Esophagus muscularis mucosa (tissue), 4 donors: ENCODE measurements at places on chromosomes 3 and 15. TPM values are rescaled to one million over a fixed set of nuclear protein-coding genes. Genes with fewer than 3 reads are reported as not detected.

DNA sequence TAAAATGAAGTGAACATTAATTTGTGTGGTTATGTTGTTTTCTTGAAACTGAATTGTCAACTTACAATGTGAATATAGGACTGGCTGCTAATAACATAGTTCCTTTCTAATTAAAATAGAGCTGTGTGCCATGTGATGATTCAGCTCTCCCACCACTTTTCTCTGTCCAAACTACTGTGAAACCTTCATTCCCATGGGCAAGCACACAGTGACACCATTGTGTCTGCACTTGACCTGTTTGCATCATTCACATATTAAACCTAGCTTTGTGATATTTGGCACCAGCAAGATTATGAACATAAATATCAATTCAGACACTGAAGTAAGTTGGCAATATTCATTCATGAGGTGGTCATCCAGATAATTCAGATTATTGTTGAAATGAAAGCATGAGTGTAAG lies 78.8 kb upstream of the TCF12 start:
- no peak for DNase-seq

Gene SPINK8
- total RNA-seq = not detected

DNA sequence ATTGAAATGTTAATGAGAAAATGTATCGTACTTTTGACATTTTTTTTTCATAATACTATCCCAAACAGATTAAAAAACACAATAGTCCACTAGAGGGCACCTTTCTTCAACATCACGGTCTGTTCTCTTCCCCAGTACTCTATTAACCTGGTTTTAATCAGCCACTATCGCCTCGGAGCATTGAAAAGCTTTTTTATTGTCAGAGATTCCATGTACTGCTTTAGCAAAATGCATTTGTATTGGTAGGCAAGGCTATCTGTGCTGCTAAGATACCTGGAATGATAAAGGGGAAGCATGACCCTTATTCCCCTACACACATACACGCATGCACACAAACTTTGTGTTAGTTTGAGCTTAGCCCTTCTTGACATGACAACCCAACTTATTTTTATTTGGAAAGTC lies 160.1 kb upstream of the IL12A start:
- no peak for DNase-seq

DNA sequence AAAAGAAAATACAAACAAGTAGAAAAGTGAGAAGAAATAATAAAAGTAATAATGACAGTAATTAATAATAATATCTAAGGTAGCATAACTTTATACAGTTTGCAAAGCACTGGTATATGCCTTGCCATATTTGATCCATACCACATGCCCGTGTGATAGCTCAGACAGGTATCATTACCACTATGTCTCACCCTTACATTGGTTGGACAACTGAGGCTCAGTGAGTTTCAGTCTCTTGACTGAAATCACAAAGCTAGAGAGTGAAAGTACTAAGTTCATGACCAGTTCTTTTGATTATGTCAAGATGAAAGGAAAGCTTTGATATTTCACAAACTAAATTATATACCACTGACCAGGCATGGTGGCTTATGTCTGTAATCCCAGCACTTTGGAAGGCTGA lies 408.9 kb downstream of the GAP43 start:
- DNase-seq = no peak

DNA sequence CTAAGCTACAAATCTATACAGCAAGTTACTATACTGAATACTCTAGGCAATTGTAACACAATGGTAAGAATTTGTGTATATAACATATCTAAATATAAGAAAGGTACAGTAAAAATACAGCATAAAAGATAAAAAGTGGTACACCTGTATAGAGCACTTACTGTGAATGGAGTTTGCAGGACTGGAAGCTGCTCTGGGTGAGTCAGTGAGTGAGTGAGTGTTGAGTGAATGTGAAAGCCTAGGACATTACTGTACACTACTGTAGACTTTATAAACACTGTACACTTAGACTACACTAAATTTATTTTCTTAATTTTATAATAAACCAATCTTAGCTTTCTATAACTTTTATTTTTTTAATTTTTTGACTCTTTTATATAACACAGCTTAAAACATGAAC lies 123.1 kb downstream of the ZMAT3 start:
- DNase-seq = no peak

Gene ECE2
- total RNA-seq = 0.66 TPM

DNA sequence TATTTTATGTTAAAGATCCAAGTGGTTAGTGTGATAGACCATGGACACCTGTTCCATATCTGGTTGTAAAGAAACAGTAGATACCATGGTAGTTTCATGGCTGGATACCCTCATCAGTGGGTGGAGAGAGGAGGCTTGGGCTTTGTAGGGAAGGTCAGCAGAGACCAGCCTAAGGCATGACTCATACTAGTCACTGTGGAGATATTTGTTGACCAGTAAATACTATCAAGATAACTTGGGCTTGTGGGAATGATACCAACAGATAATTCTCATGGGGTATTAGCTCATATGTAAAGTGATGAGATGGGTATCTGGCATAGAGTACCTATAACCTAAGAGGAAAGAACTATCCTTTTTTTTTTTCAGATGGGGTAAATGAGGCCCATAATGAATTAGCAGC lies 354.5 kb downstream of the CACNA2D3 start:
- no peak for DNase-seq

Gene FEZF2
- not detected for total RNA-seq

Gene FES
- 41.9 TPM for total RNA-seq

DNA sequence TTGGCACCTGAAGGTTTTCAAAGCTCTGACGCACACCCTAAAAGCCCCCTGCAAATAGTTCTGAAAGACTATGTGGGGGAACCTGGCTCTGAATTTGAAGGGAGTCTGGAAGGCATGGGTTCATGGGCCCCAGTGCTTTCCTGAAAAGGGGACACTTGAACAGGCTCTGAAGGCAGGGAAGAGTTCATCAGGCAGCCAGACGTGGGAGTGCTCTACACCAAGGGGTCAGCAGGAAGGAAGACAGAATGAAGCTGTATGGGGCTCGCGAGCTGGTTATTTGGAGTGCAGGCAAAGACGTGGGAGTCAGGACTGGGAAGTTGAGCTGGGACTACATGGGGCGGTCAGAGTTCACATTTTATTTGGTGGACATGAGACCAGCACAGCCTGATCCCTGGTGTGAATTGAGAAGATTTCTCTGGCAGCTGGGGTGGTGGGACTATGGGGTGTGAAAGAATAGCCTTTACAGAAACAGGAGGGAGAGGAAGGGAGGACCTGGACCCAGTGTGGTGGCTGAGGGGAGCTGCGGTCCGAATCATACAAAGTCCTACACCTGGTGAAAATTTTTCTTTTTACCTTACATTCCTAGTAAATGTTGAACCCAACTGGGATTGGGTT lies 12.6 kb downstream of the ABHD6 start:
- DNase-seq = no peak

DNA sequence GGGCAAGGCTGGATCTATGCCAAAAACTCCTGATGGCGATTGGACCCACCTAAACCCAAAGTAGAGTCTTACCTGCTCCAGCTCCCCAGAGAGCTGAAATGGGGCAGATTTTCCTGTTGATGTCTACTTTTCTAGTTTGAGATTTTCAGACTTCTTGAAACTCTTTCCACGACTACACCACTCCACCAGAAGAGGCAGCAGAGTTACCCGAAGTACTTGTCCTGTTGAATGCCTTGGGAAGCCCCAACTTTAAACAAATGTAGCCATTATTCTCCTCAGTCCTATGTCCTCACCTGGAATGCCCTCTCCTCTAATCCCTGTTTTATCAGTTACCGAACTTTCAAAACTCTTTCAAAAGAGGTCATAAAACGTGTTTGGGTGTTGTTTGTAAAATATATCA lies 843.8 kb downstream of the VGLL3 start:
- no peak for DNase-seq

Gene FSTL1
- 664 TPM for total RNA-seq

- no peak for DNase-seq
Measured at GRCh38 chr3:6803619-6804018, 57.3 kb upstream of the GRM7 start.

- DNase-seq = no peak
Measured at GRCh38 chr3:123267821-123268220, 66.1 kb downstream of the SEC22A start.

DNA sequence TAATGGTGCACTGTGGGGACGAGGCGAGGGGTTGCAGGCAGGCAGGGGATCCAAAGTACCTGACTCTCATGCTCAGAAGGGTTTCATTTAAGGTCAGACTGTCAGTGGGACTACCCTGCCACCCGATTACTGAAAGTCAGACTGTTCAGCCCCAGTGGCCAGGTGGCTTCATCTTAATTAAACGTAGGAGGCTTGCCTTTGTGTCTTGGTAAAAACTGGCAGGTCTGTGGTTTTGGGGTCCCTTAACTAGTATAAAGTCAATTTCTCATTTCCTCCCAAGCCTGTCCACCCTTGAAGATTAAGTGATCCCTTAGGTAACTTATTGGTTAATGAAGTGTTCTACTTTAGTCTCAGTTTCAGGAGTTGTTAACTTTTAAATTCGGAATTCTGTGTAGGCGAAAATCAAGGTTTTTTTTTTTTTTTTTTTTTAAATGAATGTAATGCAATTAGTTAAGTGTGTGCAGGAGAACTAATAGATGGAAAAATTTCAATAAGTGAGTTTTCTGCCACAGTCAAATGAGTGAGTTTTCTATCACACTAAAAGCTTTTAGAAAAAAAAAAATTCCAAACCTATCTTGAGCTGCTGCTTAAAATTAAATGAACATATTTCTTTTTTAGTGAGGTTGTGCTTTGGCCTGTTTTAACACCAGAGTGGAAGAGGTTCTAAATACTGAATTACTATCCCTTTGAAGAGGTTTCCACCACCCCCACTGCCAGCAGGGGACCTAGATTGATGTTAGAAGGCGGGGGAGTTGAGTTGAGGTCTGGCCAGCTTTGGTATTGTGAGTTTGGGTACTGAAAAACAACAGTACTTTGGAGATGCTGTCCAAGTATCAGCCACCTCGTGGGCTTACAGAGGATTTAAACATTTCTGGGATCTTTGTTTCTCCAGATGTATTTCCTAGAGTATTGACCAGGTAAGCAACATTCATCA lies 15.2 kb downstream of the ITPR1 start:
- DNase-seq = no peak

- DNase-seq = no peak
Measured at GRCh38 chr15:68704496-68705021, 116.1 kb downstream of the ANP32A start.

DNA sequence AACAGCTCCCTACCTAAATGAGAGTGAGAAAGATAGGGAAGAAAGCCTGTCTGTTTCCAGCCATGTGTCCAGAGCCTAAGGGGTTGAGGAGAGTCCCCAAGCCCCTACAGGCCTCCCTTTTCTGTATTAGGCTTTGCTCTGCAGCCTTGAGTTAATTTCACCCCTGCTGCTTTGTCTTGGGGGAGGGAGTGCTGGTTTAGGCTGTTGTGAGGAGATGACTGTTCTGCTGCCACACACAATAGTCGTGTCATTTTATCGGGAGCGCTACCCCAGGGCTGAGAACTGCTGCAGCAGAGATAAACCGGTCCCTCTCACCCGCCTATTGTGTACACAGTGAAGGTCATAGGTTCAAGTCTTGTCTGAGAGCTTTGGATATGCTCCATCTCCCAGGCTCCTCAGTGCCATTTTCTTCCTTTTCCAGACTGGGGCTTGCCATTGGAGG lies 1.4 kb downstream of the ZNF609 start:
- DNase-seq = no peak

DNA sequence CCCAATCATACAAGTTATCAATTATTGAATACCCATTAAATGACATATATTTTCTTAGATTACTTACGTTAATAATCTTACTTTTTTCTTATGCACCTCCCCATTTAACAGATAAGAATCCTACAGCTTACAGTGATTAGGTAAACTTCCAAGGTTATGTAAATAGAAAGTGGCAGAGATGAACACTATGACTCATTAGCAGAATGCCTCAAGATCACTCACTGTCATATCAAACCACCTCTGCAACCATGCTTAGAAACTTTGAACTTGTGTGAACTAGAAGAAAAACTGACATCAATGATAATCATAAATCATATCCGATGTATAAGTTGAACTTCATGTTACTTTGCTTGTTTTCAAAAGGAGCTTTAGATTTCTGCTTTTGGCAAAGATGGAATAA lies 911.6 kb upstream of the ARPP21 start:
- DNase-seq = no peak

GRCh38 chr3:18402239-18402799 lies 22.8 kb downstream of the SATB1 start:
- no peak for DNase-seq

DNA sequence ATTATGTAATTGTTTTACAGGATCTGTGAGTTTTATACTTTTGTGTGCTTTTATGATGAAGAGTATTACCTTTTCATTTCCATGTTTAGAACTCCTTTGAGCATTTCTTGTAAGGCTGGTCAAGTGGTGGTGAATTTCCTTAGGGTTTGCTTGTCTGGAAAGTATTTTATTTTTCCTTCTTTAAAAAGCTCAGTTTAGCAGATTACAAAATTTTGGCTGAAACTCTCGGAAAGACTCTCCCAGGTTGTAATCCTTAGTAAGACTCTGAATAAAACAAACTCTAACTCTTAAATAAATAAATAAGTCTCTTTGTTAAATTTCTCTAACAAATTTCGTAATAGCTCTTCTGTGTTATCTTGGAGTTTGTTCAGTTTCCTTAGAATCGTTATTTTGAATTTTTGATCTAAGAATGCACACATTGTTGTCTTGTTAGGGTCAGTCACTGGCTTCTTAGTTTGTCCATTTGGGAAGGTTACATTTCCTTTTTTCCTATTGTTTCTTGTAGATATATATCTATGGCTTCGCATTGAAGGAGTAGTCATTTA lies 14.7 kb upstream of the ACOX2 start:
- DNase-seq = no peak

DNA sequence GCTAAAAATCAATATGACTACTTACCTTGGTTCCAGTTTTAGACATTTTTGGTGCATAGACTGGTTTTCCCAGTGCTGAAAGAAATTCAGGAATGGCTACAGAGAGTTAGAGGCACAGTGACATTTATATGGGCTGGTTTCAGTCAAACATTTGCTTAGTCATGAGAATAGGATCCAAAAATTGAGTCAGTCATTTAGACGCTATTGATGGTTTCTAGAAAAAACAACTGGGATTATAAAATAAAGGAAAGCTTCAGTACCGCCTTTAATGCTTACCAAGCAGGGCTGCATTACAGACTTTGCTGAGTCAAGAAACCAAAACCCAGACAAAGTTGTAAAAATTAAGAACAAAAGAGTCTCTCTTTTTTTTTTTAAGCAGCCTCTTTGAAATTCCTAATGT lies at the start of gene CRYGS:
TSS of gene CRYGS (minus strand) at position 100 of the 400 bp plus-strand sequence. CDS start at position 46, 54 bp downstream.
- no peak for DNase-seq

Gene TLR9
- not detected for total RNA-seq

DNA sequence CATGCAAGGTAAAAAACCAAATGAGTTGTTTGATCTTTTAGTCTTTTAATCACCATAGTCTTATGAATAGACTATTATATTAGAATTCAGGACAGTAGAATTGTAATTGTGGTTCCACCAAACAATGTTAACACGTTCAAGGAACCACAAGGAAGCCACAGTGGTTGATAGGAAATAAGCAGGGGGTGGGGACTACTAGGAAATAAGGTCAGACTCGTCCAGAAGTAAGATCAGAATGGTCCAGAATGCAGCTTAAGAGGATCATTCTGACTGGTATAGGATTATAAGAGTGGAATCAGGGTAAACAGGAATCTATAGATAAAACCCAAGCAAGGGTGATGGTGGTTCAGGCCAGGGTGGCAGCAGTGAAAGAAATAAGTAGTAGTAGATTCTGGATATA lies 7.5 kb downstream of the MYNN start:
- no peak for DNase-seq

Gene CPA3
- total RNA-seq = 23.2 TPM

Gene GOLGA8S
- total RNA-seq = under 0.01 TPM

GRCh38 chr3:13132281-13132680 lies 59.1 kb upstream of the IQSEC1 start:
- no peak for DNase-seq

- DNase-seq = no peak
Measured at GRCh38 chr3:52721730-52722008, 15.8 kb downstream of the SPCS1 start.
